ENCODE measurements at places on chromosomes 3 and 15.
A peak's percentile ranks its signal among the peaks of the same experiment; 100 is the strongest.

- peaks cover 5% of the 10 kb centered on the region for H3K4me1 ChIP-seq
- no peak overlapping the region for H3K4me3 ChIP-seq
- H3K36me3 ChIP-seq: no peaks in the 10 kb centered on the region
- peaks cover 40% of the 10 kb centered on the region for H3K27me3 ChIP-seq
- no peak for DNase-seq
Measured at GRCh38 chr15:65418596-65418995, 4.2 kb downstream of the IGDCC4 start.

DNA sequence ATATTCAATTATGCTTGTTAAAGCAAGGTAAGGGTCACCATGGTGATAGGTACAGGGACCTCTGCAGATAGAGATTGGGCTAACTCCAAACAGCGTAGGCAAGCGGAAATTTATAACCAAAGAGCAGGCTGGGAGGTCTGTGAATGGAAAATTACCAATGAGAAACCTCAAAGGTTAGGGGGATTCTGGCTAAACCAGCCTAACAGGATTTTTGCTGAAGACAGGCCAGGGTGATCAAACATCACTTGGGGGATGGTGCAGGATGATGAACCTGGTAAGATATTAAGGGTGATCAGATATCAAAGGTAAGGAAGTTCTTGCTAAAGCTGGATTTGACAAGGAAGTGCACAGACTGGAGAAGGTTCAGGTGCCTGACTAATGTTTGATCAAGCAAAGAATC lies 35.3 kb upstream of the SNRPN start:
- H3K36me3 ChIP-seq: no peaks in the 10 kb centered on the region
- no peak for DNase-seq
- H3K27me3 ChIP-seq: no peaks in the 10 kb centered on the region
- H3K27ac ChIP-seq: no peak overlapping the region
- no peaks in the 10 kb centered on the region for H3K4me1 ChIP-seq
- no peak overlapping the region for H3K4me3 ChIP-seq

DNA sequence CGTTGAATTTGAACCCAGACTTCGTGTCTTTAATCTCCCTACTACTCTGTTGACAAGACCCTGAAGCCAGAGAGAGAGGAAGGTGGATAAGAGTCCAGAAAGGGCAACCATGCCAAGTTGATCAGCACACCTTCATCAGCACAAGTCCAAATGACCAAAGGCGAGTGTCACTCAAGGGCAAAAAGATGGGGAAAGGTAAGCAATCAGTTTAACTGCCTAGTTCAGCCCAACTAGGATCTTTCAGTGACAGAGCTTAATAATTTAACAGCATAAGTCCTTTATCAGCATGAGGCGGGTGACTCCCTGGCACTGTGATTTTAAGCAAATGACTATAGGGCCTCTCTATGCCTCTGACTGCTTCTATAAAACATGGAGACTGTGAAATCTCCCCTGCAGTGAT lies 6.2 kb downstream of the SUCLG2 start:
- H3K36me3 ChIP-seq: no peaks in the 10 kb centered on the region
- no peaks in the 10 kb centered on the region for H3K27me3 ChIP-seq
- no peak overlapping the region for H3K27ac ChIP-seq
- DNase-seq: no peak
- H3K4me3 ChIP-seq: no peak overlapping the region

DNA sequence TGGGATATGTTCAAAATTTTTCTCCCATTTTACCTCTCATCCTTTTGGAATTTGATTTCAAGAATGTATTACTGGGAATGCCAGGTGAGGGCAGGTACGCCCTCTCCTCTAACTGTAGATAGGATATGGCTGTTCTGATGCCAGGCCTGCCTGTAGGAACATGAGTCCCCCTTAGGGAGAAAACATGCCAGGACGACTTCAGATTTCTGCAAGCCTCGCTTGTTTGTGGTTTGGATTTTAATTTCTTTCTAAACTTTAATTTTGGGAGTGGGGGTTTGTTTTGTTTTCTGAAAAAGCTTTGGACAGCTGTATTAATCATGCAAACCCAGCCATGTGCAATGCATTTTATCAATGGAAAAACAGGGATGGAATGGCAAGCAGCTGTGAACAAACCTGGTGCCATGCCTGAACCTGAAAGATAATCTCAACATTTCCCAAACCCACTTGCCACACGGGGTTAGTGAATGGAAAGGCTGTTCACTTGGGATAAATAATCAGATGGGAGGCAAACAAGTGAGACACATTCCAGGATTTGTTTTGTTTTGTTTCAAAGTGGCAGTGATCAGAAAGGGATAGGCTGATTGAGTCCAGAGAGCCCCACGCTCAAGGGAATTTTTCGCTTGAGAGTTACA lies 207.6 kb downstream of the GAP43 start:
- H3K4me3 ChIP-seq: no peak overlapping the region
- H3K27me3 ChIP-seq: no peaks in the 10 kb centered on the region
- H3K4me1 ChIP-seq: no peaks in the 10 kb centered on the region
- H3K27ac ChIP-seq: no peak overlapping the region
- no peaks in the 10 kb centered on the region for H3K36me3 ChIP-seq

DNA sequence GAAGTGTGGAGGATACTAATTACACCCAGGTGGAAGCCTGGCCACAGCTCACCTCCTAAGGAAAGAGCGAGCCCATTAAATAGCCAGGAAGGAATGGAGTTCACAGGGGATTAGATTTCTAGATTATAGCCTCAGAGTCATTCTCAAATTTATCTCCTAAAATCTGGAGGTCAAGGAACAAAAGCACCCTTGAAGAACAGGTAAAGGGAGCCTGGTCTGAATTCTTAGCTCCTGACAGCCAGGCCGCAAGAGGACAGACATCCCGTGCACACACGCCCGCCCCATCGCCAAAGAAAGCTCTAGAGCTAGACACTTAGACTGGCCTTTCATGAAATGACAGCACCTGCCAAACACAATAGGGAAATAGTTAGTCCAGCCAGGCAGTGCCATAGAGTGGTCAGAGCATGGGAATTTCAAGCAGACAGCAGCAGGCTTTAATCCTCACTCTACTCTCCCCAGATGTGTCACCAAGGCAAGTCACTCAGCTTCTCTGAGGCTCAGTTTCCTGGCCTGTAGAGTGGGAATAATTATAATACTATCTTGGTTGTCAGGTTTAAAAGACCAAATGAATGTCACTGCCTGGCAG lies 59.2 kb downstream of the LIPC start:
- H3K27ac ChIP-seq: no peak overlapping the region
- no peak overlapping the region for H3K4me3 ChIP-seq
- no peaks in the 10 kb centered on the region for H3K4me1 ChIP-seq
- no peaks in the 10 kb centered on the region for H3K36me3 ChIP-seq
- no peak for DNase-seq
- no peaks in the 10 kb centered on the region for H3K27me3 ChIP-seq

GRCh38 chr3:152335273-152335672 lies 66.5 kb downstream of the MBNL1 start:
- no peaks in the 10 kb centered on the region for H3K27me3 ChIP-seq
- H3K27ac ChIP-seq: peak overlapping the region; percentile 91
- DNase-seq: peak; percentile 46

DNA sequence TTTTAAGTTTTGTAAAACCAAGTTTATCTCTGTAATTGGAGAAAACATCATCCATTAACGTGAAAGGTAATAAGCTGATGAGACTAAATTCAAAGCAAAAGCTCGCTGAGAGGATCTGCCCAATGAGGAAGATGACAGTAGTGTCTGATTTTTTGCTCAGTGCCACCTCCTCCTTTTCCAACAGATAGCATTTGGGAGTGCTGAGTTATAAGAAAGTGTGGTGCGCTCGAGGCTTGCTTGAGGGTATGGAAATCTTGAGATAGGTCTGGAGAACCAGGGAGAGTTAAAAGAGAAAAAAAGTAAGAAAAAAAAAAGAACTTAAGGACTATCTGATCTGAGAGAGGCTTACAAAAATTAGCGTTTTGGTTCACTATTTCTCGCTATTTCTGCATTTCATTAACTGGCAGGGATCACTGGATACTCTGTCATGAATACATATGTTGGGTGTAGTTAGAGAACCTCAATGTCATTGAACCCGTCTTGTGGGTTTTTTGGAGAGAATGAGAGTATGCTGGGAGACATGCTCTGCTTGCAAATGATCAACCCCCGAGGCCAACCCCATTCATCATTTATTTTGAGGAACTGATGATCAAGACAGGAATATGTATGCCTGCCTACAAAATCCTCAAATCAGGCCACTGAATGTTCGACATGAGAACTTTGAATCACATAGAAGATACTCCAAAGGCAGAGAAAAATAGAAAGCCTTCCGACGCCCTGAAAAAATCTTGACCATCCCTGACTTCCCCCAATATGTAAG lies 973 bp upstream of the USP13 start:
- H3K4me3 ChIP-seq: peak overlapping the region; percentile 53
- H3K27ac ChIP-seq: peak overlapping the region; percentile 63
- H3K36me3 ChIP-seq: no peaks in the 10 kb centered on the region
- H3K27me3 ChIP-seq: 0 out of 2 replicates have a peak, but pooled peaks cover 6% of the 10 kb centered on the region
- DNase-seq: no peak

DNA sequence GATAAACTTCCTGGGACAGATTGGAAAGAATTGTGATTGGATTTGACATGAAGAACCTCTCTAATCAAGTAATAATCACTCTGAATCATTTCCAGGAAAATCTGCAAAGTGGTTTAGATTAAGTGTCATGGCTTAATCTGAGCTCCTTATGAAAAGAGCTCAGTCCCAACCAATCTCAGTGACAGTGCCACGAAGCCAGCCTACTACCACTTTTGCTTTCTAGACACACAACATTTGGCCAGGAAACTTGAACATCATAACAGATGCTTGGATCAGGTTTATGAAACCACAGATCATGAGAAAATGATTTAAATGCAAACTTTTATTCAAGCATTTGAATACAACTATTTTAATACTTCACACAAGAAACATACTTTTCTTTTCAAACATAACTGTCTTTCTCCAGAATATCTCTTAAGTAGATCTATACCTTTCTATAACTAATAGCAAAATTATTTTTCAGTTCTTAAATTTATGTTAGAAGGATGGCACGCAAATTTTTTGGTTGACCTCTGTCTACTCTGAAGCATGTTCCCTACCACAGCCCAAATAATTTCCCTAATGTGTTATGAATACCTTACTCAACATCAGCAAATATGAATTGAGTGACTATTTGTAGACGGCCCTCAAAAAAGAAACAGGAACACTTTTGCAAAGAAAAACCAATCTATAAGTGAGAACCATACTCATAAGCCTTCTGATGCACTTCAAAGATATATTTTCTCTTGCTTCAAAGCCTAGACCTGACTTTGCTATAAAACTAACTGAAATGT lies 495.0 kb upstream of the ZNF385D start:
- H3K27me3 ChIP-seq: no peaks in the 10 kb centered on the region
- no peaks in the 10 kb centered on the region for H3K36me3 ChIP-seq
- no peaks in the 10 kb centered on the region for H3K4me1 ChIP-seq
- DNase-seq: no peak
- no peak overlapping the region for H3K4me3 ChIP-seq
- H3K27ac ChIP-seq: no peak overlapping the region

GRCh38 chr15:36936613-36937012 lies 163.7 kb downstream of the MEIS2 start:
- H3K4me3 ChIP-seq: no peak overlapping the region
- H3K4me1 ChIP-seq: no peaks in the 10 kb centered on the region
- DNase-seq: no peak
- no peaks in the 10 kb centered on the region for H3K36me3 ChIP-seq
- no peak overlapping the region for H3K27ac ChIP-seq
- no peaks in the 10 kb centered on the region for H3K27me3 ChIP-seq

GRCh38 chr15:59569477-59569876 lies 42.1 kb upstream of the GCNT3 start:
- no peak overlapping the region for H3K4me3 ChIP-seq
- no peaks in the 10 kb centered on the region for H3K36me3 ChIP-seq
- DNase-seq: no peak
- no peaks in the 10 kb centered on the region for H3K27me3 ChIP-seq

DNA sequence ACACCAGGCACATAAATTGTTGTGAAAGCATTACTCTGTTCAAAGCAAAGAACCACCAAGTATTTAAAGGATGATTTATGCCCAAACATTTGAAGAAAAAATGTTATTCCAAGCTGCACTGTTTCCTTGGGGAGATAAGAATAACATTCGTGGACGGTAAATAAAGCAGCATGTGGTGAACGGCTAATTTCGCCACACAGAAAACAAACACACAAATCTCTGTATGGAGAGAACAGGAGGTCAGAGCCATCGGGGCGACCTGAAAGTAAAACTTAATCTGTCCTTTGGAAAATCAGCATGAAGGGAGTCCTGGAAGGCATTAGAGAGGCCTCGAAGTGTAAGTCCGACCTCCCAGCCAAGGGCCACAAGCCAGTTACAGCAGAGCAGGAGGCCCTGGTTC lies 27.1 kb upstream of the GABRG3 start:
- DNase-seq: no peak
- no peaks in the 10 kb centered on the region for H3K4me1 ChIP-seq
- no peak overlapping the region for H3K27ac ChIP-seq

- no peak overlapping the region for H3K4me3 ChIP-seq
- H3K27ac ChIP-seq: no peak overlapping the region
- H3K36me3 ChIP-seq: no peaks in the 10 kb centered on the region
- peak; percentile 38 for DNase-seq
Measured at GRCh38 chr3:64815195-64815631, 127.4 kb upstream of the ADAMTS9 start.

GRCh38 chr3:176950743-176951142 lies 246.5 kb downstream of the TBL1XR1 start:
- no peak overlapping the region for H3K27ac ChIP-seq
- H3K27me3 ChIP-seq: no peaks in the 10 kb centered on the region
- no peaks in the 10 kb centered on the region for H3K4me1 ChIP-seq
- H3K4me3 ChIP-seq: no peak overlapping the region

DNA sequence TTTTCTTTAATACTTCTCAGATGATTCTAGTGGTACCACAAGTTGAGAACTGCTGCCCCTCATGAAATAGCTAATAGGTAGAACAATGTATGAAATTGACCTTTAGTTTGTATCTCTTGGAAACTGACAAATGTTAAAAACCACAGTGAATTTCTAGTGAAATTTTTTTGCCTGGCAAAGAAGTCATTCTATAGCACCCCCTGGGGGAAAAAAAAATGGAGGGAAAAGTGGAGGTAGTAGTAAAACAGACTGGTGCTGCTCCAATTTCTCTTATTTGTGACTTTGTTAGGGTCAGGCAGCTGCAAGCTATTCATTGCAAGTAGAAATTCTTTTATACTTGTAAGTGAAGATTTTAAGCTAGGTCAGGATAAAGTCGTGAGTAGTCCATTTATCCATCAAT lies 605.0 kb downstream of the NLGN1 start:
- no peaks in the 10 kb centered on the region for H3K36me3 ChIP-seq
- peak; percentile 48 for DNase-seq
- H3K4me3 ChIP-seq: no peak overlapping the region

All from MM.1S (cell line).